ENCODE measurements at places on chromosomes 2 and 18. TPM values are rescaled to one million over a fixed set of nuclear protein-coding genes. Genes with fewer than 3 reads are reported as not detected.
A peak's percentile ranks its signal among the peaks of the same experiment; 100 is the strongest.

DNA sequence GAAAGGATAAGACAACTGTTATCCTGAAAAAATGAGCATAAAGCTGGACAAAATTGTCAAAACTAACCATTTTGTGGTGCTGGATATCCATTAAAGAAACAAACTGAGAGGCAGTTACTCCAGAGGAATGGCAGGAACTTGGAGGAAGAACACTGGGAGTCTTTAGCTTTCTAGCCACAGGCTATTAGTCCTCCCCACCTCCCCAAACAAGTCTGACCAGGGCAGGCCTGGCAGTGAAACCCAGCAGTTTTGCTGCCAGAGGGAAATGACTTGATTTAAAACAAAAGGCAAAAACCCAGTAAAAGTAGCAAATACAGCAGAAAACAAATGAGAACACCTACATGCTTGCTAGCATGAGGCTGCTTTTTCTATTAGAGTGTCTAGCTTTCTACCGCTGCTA is 34.9 kb downstream of the OSBPL1A start:
- DNase-seq, result peak; percentile 6

DNA sequence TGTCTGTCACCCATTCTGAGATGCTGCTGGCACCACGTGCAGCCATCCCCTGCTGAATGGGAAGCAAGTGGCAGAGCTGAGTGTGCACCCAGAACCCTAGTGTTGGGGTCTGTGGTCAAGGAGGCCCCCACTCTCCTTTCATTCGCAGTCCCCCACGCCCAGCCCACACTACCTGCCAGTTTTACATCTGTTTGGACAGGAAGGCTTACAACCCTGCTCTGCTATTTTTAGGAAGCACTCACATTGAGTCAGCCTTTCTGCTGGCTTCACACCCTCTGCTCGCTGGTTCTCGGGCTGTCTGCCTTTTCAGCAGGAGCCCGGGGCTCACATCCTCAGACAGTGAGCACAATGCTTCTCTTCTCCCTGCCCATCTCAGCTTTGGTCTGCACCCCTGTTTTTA is 10.7 kb upstream of the ADCY3 start:
- DNase-seq, result peak; percentile 46

- no peak for DNase-seq
Measured at GRCh38 chr2:208657468-208657867, 250.9 kb downstream of the PTH2R start.

GRCh38 chr18:63207835-63208234 is 111.7 kb downstream of the BCL2 start:
- DNase-seq, result no peak

FSHR gene
- not detected for total RNA-seq

ERLEC1 gene
- total RNA-seq, result 40.3 TPM

GRCh38 chr2:119674711-119675500 is 4.1 kb upstream of the TMEM177 start:
- no peak for DNase-seq

- DNase-seq, result no peak
Measured at GRCh38 chr2:184879671-184880070, 281.3 kb downstream of the ZNF804A start.

FARP2 gene
- total RNA-seq, result 38.6 TPM

CDCA7 gene
- 12.0 TPM for total RNA-seq

DNER gene
- total RNA-seq, result under 0.01 TPM

PLB1 gene
- total RNA-seq, result 0.90 TPM

VWC2L gene
- not detected for total RNA-seq

GRCh38 chr18:60421356-60422118 is 49.0 kb upstream of the MC4R start:
- DNase-seq, result no peak

DNA sequence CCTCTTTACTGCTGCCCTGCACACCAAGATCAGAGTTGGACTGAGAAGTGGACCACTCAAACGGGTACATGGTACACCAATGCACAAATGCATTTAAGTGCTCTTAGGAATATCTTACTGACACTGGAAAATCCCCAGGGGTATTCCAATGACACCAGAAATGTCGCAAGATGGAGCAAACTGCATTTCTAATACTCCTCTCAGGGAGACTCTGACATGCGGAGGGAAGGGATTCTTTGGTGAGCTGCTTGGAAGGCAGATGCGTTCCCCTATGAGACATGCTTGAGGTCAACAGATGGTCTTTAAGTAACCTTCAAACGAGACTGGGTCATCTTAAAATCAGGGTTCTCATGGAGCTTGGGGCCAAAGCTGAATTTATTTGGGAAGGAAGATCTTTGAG is 521.8 kb upstream of the TCF4 start:
- no peak for DNase-seq

- DNase-seq, result no peak
Measured at GRCh38 chr18:8361941-8362471, 247.2 kb upstream of the RAB12 start.

IL1RL2 gene
- total RNA-seq, result 0.28 TPM

DNA sequence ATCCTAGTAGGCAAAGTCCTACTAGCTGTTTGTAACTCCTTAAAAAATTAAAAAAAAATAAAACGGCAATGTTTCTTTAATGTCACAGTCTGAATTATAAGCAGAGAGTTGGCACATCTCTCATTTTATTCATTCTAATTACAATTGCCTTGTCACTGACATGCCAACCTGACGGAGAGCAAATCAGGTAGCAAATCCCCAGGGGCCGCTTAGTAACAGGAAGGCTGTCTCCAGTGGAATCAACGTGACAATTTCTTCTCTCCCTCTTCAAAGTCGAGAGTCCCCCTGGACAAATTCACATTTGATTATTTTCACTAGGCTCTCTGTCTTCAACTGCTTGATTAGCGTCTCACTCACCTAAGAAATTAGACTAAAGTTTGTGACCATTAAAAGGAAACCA is 1598.9 kb upstream of the PIK3C3 start:
- DNase-seq, result no peak

WDR43 gene
- total RNA-seq, result 300 TPM

DNA sequence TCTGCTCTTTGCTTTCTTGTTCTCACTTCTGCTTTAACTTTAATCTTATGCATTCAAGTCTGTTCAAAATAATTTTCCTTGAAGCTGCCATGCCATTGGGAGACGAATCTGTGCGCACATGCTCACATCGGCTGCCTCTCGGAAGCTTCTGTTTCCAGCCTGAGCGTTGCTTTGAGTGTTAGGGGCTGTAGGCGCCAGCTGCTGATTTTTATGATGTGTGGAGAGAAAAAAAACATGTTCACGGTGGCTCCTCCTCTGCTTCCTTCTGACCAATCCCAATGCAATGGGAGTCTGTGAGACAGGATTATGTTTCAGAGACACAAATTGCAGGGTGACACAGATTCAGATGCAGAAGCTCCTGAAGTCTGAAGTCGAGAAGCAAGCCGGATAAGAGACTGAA is at the start of gene MC4R:
Gene MC4R, minus strand, starts transcription at position 180 of the 400 bp plus-strand sequence. CDS start 426 bp downstream, outside the sequence.
- DNase-seq, result peak; percentile 82

GRCh38 chr2:29528891-29529520 is 392.4 kb downstream of the ALK start:
- peak; percentile 79 for DNase-seq

SPC25 gene
- total RNA-seq, result 2.0 TPM

DNA sequence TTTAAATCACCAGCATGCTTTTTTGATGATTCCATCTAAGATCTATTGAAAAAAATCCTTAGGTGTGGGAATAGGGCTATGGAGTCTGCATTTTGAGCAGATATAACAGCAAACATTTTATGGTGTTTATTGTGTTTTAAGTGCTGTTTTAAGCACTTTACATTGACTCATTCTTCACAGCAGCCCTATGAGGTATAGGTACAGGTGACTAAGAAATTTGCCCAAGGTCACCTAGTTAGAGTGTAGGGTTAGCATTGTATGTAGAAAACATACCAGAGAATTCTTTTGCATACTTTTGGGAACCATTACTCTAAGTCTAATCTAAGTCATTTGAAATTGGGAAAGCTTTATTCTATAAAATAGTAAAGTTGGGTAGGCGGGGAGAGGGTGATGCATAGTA is 31.3 kb downstream of the PPM1B start:
- DNase-seq, result no peak

CROCC2 gene
- total RNA-seq, result not detected

DNA sequence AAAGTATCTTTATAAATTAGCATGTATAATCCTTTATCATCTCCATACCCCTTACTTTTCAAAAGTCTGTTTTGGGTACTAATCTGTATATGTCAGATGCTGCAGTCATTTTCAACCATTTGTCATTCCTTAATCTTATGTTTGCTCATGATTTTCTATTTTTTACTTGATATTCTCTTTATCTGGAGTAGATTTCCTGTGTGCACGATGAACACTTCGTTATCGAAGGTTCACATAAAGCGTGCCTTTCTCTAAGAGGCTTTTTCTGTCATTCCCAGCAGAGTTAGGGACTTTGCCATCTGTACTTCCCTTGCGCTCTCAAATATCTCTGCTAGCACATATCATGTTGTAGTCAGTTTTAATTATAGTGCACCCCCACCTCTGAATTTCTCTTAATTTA is 123.2 kb downstream of the BIRC6 start:
- DNase-seq, result no peak

TDRD15 gene
- total RNA-seq, result not detected

- DNase-seq, result no peak
Measured at GRCh38 chr18:46171331-46171730, 67.1 kb downstream of the HAUS1 start.

GRCh38 chr2:150279686-150280085 is 207.8 kb downstream of the RND3 start:
- DNase-seq, result no peak

DNA sequence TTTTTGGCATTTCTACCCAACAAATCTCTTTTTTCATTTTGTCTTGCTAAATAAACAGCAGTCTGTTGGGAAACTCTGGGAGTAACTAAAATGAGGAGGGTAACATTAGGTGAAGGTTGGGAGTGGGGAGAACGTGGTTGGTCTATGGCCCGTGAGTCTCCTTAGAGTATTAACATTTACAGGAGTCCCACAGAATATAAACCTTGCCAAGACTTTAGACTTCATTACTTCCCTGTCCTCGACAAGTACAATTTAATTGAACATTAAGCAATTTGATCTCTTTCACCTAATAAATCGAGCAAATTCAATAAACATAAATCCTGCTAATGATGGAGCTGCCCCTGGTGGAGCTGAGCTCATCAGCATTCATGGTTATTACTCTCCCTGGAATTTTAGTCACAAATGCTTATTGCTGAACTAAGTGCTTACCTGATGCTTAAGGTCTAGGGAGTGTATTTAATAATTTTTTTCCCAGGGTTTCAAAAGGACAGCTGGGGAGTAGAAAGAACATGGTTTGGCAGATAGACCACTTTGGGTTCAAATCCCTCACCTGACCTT is 95.1 kb upstream of the RASGRP3 start:
- no peak for DNase-seq

PDCD1 gene
- total RNA-seq, result not detected

DNA sequence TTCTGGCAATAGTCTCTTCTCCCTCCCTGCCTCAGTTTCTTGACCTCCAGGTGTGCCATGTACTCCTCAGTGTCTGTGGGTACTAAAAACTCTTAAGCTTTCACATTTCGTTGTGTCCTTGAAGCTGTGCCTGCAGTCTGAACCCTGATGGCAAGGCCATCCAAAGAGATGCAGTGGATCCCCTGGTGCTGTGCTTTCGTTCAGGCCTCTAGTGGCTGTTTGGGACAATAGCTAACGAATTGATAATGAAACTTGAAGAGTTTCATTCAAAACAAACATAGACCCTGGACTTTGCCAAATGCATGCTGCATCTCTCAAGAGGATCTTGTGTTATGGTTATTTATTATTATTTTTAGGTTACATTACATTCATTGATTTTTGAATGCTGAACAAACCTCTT is 523.1 kb upstream of the FSIP2 start:
- DNase-seq, result no peak

COL3A1 gene
- total RNA-seq, result 408 TPM

ERFE gene
- total RNA-seq, result 0.56 TPM

- DNase-seq, result no peak
Measured at GRCh38 chr2:239359196-239359912, 41.5 kb downstream of the HDAC4 start.

DNA sequence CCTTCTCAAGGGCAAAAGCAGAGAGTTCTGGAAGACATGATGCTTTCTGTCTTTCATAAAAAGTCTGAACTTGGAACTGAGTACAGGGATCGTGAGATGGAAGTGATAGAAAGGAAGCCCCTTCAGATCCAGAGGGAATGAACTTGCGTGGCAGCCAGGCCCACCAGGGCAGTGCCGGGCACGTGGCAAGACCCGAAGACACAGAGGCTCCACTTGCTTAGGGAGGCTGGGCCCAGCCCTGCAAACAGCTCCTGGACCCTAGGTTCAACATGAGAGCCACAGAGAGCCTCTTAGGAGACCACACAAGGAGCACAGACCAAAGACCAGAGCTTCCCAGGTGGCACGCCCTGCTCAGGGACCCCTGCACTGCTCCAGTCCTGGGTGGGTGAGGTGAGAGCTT is 155.4 kb upstream of the SMIM21 start:
- no peak for DNase-seq

DES gene
- 4.3 TPM for total RNA-seq

TTC27 gene
- 33.3 TPM for total RNA-seq

GNLY gene
- total RNA-seq, result not detected

DNA sequence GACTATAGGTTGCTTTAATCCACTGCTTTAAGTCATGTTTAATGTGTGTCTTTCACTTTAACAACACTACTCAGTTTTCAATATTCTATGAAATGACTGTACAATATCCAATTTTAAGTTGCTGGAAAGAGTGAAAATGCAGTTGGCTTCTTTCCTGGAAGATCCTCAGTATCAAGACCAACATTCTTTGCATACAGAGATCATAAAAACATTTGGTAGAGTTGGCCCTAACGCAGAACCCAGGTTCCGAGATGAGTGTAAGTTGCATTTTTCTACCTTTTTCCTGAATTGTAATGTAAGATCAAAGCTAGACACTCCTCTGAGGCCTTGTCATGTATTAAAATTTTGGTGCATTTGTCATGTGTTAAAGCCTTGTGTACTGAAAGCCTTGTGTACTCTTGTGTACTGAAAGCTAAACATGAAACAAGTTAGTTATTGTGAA is 42.9 kb upstream of the TNFRSF11A start:
- DNase-seq, result peak; percentile 84

GRCh38 chr2:112867701-112868631 is 31.4 kb upstream of the IL1B start:
- DNase-seq, result no peak

GRCh38 chr2:230779126-230779525 is 66.5 kb downstream of the CAB39 start:
- peak; percentile 44 for DNase-seq

DNA sequence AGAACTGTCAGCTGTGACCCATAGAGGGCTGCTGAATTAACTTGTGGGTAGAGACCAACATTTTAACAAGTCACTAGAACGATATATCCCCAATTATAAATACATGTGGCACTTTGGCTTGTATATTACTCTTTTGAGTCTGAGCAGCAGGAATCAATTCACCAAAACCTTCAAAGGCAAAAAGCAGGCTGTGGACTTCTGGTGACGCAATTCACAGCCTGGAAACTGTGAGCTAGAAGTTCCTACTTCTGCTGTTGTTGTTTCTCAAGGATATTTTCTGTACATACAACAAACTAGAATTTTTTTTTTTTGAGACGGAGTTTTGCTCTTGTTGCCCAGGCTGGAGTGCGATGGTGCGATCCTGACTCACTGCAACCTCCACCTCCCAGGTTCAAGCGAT is 37.3 kb downstream of the PTCD3 start:
- DNase-seq, result no peak

- DNase-seq, result peak; percentile 38
Measured at GRCh38 chr18:42028247-42028832, 73.3 kb downstream of the PIK3C3 start.

- DNase-seq, result no peak
Measured at GRCh38 chr2:176193048-176193447, 4.6 kb downstream of the HOXD1 start.

Measured in IMR-90 (cell line).